ENCODE measurements at places on chromosomes 13 and 19. TPM values are rescaled to one million over a fixed set of nuclear protein-coding genes. Genes with fewer than 3 reads are reported as not detected.

The SBSN gene
- not detected for total RNA-seq

The TMEM221 gene
- total RNA-seq, result 1.8 TPM

The C19orf18 gene
- total RNA-seq, result not detected

The SMIM17 gene
- total RNA-seq, result 117 TPM

The GPR183 gene
- 3.2 TPM for total RNA-seq

The VN1R4 gene
- not detected for total RNA-seq

The CPT1C gene
- total RNA-seq, result 54.4 TPM
